ENCODE measurements at places on chromosomes 1 and 21.

GRCh38 chr1:106937104-106937503 is 119.4 kb upstream of the PRMT6 start:
- DNase-seq, result no peak

- no peak for DNase-seq
These were observed 22.0 kb downstream of the CLIC6 start for GRCh38 chr21:34690793-34691175.

- DNase-seq, result no peak
These were observed 46.3 kb downstream of the DOP1B start for GRCh38 chr21:36202726-36203602.

- no peak for DNase-seq
These were observed 80.6 kb downstream of the WLS start for GRCh38 chr1:68151690-68152089.

DNA sequence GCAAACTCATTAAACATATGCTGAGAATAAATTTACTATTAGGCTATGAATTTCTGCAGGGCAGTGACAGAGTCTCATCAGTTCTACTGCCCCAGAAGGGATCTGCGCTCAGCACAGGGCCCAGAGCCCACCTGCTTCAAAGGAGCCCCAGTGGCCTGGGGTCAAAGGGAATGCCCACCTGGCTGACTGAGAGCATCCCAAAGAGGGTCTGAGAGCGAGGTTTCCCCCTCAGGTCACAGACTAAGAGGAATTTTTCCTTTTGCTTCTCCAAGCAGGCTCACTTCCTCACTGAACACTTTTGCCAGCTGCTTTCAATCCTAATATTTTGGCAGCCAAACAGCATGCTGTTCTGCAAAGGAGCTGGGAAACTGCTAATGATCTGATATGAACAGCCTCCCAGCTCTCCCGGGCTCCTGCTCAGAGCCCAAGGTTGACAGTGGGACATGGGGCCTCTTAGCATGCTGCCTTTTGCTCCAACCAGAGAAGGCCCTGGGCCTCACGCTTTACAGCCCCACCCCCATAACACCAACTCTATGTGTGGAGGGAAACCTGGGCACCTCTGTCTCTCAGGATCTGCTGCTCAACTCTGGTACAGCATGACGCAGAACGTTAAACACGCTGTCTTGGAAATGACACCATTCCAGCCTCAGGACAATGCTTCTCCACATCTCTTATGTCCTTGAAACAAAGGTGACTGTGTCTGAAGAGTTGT is 70.7 kb upstream of the SYT6 start:
- DNase-seq, result no peak

Data from stimulated activated CD8-positive, alpha-beta memory T cell treated with anti-CD3 and anti-CD28 coated beads, Interleukin-12 subunit alpha, Interleukin-12 subunit beta, amount 100 ng/mL, for 1 hour (primary cell).